ENCODE measurements at places on chromosomes 3 and 15.
A peak's percentile ranks its signal among the peaks of the same experiment; 100 is the strongest.

DNA sequence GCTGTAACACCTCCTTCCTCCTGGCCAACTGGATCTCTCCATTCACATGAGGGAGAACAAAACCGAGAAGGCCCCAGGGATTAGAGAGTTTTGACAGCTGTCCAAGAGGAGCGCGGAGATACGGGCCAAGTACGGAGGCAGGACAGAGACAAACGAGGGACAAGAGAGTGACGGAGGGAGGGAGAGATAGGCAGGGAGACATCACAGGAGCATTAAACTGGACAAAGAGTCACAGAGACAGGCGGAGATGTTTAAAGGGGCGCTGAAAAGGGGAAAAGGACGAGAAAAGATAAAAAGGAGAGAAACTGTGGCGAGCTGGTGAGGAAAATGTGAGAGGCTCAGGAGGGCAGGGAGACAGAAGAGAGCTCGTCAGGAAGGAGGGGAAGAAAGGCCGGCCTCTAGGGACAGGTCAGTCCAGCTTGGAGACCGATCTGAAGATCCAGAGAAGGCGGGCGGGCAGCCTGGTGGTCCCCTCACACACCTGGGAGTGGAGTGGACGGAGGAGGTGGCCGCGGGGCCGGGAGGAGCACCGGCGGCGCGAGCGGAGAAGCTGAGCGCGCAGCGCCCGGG, 40.5 kb upstream of the ROPN1 start:
- peak; percentile 49 for DNase-seq

DNA sequence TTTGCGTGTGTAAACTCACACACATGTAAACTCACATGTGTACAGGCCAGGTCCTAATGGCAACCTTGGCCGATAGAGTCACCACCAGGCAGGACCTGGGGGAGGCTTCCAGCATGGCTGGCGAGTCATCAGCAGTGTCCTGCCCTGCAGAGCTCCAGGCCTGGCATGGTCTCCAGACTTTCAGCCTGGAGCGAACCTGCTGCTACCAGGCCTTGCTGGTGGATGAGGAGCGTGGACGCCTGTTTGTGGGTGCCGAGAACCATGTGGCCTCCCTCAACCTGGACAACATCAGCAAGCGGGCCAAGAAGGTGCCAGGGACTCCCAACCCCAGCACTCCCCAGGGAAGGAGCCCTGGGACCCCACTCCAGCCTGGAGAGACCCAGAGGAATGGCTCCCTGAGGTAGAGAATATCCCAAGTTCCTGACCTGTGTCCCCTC, 1.0 kb downstream of the SEMA3B start:
- no peak for DNase-seq

GRCh38 chr15:69389426-69389825, 24.7 kb upstream of the KIF23 start:
- DNase-seq, result no peak

DNA sequence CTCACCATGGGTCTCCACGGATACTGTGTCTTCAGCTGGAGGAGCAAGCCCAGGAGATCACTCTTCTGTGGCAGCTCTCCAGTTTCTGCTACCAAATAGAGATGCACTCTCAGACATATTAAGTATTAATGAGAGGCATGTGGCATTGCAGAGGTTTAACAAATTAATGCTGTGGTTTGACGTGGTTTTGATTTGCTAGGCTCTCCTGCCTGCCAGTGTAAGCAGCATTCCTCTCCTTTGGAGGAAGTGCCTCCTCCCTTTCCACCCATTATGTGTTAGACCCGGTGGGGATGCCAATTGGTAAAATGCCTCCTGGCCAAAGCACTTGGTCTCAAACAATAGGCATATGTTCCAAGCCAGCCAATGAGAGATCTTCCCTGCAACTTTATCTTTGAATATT, 124.8 kb downstream of the MYLK start:
- DNase-seq, result no peak

- DNase-seq, result no peak
Measured at GRCh38 chr3:14298442-14298841, 104.0 kb upstream of the SLC6A6 start.

DNA sequence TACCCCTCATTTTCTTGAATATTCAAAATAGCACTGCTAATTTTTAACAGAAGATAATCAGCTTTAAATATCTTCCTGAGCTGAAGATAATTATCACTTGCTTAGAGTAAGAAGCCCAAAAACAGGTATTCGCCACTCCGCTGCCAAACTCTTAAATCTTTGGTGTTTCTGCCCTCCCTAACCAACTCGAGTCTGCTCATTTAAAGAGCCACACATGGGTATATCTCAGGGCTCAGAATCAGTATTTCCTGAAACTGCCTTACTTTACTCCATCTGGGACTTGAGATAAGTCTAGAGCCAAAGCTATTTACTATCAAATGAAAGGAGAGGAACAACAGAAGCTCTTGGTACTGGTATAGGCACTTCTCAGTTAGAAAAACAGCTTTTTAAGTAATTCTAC, 10.8 kb downstream of the PDCD10 start:
- DNase-seq, result no peak

- DNase-seq, result no peak
Measured at GRCh38 chr3:195556390-195556789, 13.3 kb upstream of the PPP1R2 start.

GRCh38 chr3:151299006-151299405, 17.6 kb downstream of the GPR87 start:
- DNase-seq, result no peak

GRCh38 chr15:34753236-34753894, 1.4 kb downstream of the GJD2 start:
- DNase-seq, result no peak

- DNase-seq, result no peak
Measured at GRCh38 chr3:157100096-157100477, 59.9 kb downstream of the CCNL1 start.

DNA sequence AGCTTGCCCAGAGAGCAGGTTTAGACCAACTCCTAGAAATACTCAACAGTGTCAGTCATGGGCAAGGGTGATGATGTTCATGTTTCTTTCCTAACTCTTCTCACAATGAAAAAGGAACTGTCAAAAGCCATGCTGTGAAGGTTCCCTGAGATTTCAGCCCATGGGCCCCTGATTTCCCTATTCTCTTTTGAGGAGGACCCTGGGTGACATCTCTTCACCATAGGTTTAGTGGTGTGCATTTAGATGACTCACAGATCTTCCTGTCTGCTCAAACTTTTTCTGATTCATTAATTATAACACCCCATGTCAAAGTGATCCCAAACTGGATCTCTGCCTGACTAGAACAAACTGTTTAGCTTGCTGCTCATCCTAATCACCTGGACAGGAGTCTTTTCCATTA, 108.0 kb downstream of the BBX start:
- no peak for DNase-seq

- no peak for DNase-seq
Measured at GRCh38 chr3:32045091-32045915, 61.1 kb upstream of the GPD1L start.

DNA sequence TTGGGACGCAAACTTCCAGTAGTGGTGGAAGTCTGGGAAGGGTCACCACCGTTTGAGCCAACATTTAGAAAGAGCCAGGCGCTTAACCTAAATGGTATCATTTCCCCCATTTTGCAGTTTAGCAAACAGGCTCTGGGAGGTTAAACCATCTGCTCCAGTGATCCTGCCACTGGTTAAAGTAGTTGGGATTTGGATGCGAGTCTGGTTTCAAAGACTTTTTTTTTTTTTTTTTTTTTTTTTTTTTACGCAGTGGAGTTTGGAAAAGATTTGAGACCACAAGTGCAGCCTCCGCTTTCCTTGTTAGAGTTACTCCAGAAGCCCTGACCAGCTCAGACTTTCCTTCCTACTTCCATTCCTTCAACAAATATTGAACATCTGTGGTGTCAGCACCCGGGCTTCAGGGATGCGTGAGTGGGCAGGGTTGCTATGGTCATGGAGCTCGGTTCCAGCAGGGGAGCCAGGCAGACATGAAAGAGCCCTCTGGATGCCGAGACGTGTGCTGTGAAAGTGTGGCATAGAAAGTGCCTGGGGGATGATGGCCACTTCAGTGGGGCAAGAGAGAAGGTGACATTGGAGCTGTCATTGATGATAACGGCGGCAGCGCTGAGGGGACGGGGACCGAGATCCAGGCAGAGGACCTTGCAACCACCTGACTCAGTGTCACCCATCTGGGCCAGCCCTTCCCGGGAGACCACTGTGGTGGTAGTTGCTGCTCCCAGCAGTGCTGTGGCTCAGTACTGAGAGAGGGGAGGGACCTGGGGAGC, 1.1 kb upstream of the RNU6-1 start:
- DNase-seq, result peak; percentile 46

GRCh38 chr15:94586099-94586498, 354.7 kb downstream of the MCTP2 start:
- DNase-seq, result no peak

DNA sequence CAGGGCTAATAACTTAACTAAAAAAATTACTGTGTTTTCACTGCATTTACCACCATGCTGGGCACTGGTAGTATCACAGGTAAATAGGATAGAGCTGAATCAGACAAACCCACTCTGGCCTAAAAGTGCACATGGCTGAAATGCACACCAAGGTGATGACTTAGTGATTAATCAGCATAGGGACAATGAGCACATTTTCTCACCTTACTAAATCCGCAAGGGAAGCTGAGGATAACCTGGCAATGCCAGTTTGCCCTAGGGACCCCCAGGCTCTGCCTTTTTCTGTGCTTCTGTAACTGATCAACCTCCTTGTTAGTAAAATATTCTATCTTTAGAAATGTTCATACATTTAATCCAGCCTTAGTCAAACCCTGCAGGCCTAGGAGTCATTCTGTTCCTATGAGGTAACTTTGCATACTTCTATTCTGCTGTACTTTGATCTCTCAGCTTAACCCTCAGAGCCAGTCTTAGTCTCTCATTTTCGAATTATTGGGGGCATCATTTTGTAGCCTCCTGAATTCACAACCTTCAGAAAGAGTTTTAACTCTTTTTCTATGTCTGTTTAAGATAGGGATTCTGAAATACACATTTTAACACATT, 562.9 kb upstream of the KCNMB2 start:
- no peak for DNase-seq

- no peak for DNase-seq
Measured at GRCh38 chr3:41352510-41352909, 153.2 kb downstream of the CTNNB1 start.

- DNase-seq, result no peak
Measured at GRCh38 chr15:39393575-39394335, 187.1 kb upstream of the THBS1 start.

GRCh38 chr15:70575231-70576226, 187.8 kb downstream of the UACA start:
- DNase-seq, result no peak

- no peak for DNase-seq
Measured at GRCh38 chr3:21297304-21297703, 453.7 kb downstream of the ZNF385D start.

- DNase-seq, result no peak
Measured at GRCh38 chr15:25875566-25875965, 12.4 kb upstream of the ATP10A start.

- DNase-seq, result no peak
Measured at GRCh38 chr15:84400820-84401219, 165.2 kb downstream of the GOLGA6L4 start.

DNA sequence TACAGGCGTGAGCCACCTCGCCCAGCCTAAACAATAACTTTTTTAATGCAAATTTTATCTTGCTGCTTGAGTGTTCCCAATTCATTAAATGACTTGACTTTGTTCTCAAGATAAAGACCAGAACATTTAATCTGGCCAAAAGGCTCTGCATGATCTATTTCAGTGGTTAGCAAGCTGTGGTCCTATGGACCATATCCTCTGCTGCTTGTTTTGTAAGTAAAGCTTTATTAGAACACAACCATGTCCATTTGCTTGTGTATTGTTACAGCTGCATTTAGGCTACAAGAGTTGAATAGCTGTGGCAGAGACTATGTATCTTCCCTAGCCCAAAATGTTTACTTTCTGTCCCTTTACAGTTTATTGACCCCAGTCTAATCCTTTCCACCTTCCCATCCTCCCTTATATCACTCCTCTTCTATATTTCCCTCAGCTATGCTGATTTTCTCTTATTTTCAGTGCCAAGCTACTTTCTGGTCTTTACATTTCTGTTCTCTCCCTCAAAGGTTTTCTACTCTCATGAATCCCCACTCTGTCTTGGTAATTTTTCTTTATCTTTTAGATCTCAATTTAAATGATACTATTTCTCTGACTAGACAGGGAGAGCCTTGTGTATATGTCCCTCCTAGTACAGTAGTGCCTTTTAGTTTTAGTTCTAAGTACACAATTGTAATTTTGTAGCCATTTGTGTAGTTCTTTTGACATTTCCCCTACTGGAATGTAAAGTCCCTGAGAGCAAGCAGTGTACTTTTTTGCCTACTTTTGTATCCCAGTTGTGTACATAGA, 23.2 kb downstream of the SELENOT start:
- DNase-seq, result no peak

- no peak for DNase-seq
Measured at GRCh38 chr3:156133076-156133475, 12.7 kb downstream of the KCNAB1 start.

GRCh38 chr15:89812011-89812846, 2.4 kb downstream of the ANPEP start:
- DNase-seq, result no peak

DNA sequence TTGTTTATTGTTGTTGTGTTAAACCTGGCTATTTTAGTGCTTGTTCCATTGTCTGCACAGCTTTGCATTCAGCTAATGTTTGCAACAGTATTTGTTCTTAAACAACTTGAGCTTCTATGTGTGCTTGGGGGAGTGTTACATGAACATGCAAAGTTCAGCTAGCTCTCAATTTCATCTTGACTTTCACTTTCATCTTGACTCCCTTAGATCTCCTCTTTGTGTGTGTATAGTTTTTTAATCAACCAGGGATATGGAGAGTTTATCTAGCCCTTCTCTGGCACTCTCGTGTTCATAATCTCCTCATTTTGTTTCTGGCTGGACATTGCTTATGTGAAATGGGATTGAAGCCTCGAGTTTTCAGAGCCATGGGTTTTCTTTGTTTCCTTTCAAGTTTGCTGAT, 212.4 kb upstream of the ZBTB20 start:
- no peak for DNase-seq

- DNase-seq, result no peak
Measured at GRCh38 chr15:29773816-29774215, 48.5 kb downstream of the TJP1 start.

GRCh38 chr15:56232058-56232457, 11.6 kb downstream of the RFX7 start:
- no peak for DNase-seq

- DNase-seq, result no peak
Measured at GRCh38 chr3:123766193-123767008, 117.7 kb downstream of the MYLK start.

GRCh38 chr3:182970811-182971418, 9.4 kb downstream of the DCUN1D1 start:
- no peak for DNase-seq

- no peak for DNase-seq
Measured at GRCh38 chr3:71453822-71454511, 129.6 kb downstream of the FOXP1 start.

DNA sequence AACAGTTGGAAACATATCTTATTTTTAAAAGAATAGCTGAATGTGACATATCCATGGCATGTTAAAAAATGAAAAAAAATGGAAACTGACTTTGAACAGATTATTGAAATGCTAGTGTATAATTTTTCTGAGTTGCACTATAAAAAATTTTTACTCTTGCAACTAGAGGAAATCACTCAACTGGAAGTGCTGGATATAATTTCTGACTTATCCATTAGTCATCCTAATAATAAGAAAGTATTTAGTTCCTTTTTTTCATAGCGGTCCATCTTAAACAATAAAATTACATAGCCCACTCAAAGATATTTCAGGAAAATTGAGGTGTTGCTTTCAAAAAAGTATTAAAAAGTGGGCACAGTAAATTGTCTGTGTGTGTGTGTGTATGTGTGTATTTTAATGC, 80.7 kb downstream of the MBNL1 start:
- DNase-seq, result no peak

- no peak for DNase-seq
Measured at GRCh38 chr15:88699861-88700260, 61.0 kb downstream of the ISG20 start.

GRCh38 chr15:48105936-48106335, 14.9 kb upstream of the SLC24A5 start:
- no peak for DNase-seq

All from hippocampal formation (tissue), 2 donors.